OCI-LY7 (cell line): ENCODE measurements at places on chromosomes 2 and 18.
A peak's percentile ranks its signal among the peaks of the same experiment; 100 is the strongest.

GRCh38 chr2:71263386-71263785, 36.5 kb upstream of the PAIP2B start:
- DNase-seq: no peak

DNA sequence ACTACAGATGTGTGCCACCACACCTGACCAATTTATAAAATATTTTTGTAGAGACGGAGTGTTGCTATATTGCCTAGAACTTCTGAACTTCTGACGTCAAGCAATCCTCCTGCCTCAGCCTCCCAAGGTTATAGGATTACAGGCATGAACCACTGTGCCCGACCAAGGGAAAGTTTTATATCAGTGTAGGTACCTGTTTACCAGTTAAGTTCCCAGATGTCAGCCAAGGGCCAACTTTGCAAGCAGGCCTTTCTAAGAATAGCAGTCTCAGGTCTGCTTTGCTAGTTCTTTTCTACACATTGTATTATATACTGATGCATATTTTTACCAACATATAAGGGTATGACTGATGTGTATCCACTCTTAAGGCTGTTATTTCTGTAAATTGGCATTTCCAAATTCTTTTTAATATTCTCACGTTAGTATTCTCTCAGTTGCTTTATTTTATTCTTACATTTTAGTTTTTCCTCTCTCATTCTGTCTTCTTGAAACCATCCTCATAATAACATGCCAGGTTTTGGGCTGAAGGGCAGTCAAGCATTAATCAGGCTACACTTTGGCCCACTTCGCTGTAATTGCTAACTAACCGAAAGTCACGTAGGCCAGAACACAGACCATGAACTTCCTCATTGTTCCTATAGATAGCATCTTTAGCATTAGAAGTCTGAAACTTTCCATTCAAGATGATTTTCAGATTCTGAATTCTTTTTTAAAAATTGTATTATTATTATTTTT, 25.0 kb upstream of the CXXC1 start:
- DNase-seq: peak; percentile 80

DNA sequence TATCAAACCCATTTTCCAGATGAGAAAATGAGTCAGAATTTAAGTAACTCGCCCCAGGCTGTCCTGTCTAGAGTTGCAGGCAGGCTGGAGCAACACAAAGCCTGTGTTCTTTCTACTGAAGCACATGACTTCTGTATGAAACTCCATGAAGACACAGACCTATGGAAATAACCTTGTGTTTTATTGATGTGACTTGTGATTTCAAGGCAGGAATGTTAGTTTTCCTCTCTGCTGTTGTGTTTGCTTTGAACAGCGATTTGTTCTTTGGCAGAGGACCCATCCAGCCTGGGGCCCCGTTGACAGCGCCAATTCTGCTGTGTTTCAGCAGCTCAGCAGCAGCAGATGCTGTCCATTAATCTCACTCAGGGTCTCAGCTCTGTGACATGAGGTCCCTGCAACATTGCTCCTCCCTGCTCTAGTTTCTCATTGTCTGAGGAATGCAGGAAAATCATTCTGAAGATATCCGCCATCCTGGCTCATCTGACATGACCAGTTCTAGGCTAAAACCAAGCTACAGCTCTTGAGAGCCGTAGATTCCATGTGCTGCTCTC, 344.3 kb upstream of the RAB12 start:
- no peak for DNase-seq

DNA sequence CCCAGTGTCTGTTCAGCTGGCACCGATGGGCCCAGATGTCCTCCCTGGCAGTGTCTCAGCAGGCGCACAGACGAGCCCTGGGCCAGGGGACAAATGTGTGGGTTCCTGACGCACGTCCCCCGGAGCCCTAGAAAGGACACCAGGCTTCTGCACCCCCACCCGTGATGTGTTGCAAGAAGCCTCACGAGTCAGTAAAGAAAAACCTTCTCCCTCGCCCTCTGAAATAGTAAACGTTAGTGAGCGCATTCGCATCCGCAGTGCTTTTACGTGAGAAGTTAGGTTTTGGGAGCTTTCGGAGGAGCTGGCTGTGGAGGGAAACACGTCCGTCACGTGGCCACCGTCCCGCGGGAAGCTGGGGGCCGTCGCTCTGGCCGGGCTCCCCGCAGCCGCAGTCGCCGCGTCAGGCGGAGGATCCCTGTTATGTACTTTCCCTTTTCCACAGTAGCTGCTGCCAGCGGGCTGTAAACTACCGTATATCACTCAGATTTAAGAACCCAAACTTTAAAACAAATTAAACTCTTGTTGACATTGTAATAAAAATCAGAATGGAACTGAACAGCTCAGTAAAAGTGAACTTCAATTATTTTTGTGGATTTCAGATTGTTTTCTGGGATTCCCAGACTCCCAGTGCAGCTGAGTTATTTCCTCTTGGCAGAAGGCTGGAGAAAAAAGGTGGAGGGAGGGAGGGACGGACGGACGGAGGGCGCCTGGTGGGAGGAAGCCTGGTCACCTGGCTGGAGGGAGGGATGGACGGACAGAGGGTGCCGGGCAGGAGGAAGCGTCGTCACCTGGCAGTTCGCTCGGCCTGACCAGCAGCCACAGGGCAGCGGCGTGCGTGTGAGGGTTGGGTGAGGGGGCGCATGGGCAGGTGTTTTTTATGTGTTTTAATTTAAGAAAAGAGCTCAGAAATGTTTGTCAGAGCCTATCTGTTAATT, 112.1 kb downstream of the NFATC1 start:
- DNase-seq: no peak

DNA sequence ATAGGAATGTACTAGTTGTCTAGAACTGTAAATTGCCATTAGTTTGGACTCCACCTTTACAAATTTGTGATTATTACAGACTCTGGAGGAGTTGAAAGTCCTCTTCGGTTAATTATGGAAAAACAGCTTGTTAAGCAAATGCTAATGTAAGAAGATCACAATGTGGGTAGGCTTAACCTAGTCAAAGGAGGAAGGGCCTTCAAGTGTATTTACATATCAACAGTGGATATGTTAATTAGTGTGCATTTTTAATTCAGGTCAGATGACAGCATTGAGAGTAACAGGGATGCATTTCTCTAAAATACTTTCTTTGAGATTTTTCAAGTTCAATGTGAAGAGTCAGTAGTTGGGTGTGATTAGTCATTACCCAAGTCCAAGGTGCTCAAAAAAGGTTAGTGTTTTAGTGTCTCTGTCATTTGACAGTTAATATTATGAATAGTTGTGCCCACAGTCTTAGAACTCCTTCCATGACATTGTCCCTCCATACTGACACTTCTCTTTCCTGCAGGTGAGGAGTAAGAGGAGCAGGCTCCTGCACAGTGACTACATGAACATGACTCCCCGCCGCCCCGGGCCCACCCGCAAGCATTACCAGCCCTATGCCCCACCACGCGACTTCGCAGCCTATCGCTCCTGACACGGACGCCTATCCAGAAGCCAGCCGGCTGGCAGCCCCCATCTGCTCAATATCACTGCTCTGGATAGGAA, 28.0 kb downstream of the CD28 start:
- DNase-seq: no peak

DNA sequence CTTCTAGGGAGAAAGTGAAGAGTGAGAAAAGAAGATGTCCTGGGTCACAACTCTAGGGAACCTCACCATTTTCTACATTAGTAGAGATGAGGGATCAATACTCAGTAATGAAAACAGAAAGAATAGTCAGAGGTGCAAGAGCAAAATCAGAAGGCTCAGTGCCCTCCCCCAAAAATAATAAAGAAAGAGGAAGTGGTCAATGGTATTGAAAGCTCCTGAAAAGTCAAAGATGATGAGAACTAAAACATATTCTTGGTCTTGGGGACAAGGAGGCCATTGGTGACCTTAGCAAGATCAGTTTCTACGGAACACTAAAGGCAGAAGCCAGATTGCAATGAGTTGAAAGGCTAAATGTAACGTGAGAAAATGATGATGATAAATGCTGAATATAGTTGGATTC, 24.5 kb upstream of the MYO1B start:
- no peak for DNase-seq

DNA sequence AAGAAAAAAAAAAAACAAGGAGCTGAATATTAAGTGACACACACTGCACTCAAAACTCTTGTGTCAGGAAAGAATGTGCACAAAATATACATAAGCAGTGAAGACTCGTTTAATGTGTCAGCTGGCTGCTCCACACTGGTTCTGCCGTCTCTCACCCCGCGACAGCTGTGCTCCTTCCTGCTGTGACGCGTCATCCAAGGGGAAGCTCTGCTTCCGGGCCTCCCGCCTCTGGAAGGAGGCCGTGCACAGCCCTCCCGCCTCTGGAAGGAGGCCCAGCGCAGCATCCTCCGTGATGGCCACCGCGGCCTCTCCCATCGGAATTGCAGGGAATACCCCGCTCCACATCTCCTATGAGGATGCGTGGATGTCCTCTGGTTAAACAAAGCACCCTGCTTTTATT, 151.0 kb downstream of the HDAC4 start:
- no peak for DNase-seq

- no peak for DNase-seq
These were observed 97.0 kb upstream of the RFX8 start for GRCh38 chr2:101571951-101572350.

GRCh38 chr2:233447506-233448219, 93.4 kb downstream of the DGKD start:
- no peak for DNase-seq

GRCh38 chr2:79903222-79904000, 390.6 kb downstream of the CTNNA2 start:
- DNase-seq: no peak

GRCh38 chr2:216362730-216363129, 9.6 kb downstream of the MARCHF4 start:
- no peak for DNase-seq

- peak; percentile 79 for DNase-seq
These were observed 209.1 kb upstream of the ID2 start for GRCh38 chr2:8472545-8473323.

- DNase-seq: peak; percentile 25
These were observed 98.3 kb downstream of the KLHL14 start for GRCh38 chr18:32674491-32674890.

DNA sequence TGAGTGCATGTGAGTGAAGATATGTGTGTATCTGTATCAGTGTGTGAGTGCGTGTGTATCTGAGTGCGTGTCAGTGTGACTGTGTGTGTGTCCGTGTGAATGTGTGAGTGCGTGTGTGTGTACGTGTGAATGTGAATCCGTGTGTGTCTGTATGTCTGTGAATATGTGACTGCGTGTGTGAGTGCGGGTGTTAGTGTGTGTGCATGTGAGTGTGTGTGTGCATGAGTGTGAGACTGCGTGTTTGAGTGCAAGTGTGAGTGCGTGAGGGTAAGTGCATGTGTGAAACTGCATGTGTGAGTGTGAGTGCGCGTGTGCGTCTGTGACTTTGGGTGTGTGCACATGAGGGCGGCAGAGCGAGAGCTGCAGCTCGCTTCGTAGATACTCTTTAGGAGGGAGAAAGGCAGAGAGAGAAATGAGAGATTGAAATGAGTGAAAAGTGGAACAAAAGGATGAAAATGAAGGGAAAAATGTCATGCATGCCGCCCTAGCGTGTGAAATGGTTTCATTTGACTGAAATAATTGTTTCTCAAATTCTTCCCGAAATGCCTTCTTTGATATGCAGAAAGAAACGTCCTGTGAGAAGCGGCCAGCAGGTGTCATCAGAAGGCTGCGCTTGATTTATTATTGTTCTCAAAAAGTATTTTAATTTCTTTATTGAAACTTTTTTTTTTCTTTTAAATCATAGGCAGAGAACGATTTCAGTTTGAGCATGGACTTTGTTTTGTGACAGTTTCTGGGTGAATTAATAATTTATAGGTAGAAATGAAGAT, 25.6 kb downstream of the ZNF407 start:
- no peak for DNase-seq

- DNase-seq: no peak
These were observed 352.4 kb downstream of the ERBB4 start for GRCh38 chr2:212186166-212186565.

- no peak for DNase-seq
These were observed 78.2 kb downstream of the THNSL2 start for GRCh38 chr2:88248280-88248828.

DNA sequence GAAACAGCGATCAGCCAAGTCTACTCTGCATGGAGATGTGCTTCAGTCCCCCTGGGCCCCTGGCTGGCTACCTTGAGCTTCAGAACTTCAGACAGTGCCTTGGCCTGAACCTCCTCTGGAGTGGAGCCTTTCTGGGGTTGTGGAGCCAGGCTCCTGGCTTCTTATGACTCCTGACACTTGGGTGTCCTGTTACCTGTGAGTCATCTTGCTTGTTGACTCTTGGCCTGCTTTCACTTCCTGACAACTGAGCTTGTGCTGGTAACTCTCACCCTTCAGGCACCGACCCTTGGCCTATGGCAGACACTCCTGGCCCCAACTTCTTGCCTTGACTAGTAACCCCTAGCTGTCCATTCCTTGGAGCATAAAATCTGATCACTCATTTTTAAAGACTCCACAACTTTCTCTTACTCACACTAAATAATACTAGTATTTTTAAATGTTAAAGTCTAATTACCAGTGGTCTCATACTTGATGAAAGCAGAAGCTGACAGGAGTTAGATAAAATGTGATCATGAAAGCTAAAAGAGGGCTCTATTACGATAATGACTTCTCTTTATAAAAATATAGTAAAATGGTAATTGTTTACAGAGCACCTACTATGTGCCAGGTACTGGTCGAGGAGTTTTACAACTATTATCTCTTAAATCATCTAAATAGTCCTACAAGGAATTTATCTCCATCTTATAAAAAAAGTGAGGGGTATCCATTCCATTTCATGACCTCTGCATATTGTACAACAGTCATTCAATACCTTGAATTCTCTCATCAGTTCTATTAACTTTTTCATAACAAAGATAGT, 46.3 kb upstream of the VIT start:
- peak; percentile 7 for DNase-seq

GRCh38 chr2:15895615-15896469, 44.5 kb upstream of the MYCN start:
- no peak for DNase-seq

DNA sequence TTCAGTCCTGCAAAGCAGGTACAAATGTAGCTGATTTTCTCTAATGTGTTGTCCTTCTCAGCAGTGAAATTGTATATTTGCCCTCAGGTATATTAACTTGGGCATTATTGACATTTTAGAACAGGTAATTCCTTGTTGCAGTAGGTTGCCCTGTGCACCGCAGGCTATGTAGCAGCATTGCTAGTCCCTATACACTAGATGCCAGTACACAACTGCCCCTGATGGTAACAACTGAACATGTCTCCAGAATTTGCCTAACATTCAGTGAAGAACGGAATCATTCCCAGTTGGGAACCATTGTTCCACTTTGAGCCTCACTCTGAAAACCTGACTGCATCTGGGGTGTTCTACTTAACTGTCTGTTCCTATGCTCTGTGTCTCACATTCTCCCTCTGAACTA, 23.1 kb upstream of the TFPI start:
- DNase-seq: no peak
